Retina (tissue), 1 donor: ENCODE measurements at places on chromosomes 16 and 17.
A peak's percentile ranks its signal among the peaks of the same experiment; 100 is the strongest.

DNA sequence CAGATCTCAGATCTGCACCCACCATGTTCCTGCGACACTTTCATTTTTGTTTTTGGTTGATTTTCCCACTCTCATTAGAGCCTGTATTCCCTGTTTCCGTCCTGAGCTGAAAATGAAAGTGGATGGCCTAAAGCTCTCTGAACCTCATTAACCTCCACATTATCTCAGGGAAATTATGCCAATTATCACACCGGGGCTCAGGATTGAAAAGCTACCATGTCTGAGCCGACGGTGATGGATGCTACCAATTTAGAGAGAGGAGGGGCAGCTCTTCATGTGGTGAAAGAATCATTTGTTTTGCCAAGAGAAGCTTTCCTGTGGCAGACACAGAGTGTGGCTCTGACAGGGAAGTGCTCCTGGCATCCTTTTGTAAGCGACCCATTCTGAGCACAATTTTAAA, 410.4 kb upstream of the CDH11 start:
- peak; percentile 67 for DNase-seq

DNA sequence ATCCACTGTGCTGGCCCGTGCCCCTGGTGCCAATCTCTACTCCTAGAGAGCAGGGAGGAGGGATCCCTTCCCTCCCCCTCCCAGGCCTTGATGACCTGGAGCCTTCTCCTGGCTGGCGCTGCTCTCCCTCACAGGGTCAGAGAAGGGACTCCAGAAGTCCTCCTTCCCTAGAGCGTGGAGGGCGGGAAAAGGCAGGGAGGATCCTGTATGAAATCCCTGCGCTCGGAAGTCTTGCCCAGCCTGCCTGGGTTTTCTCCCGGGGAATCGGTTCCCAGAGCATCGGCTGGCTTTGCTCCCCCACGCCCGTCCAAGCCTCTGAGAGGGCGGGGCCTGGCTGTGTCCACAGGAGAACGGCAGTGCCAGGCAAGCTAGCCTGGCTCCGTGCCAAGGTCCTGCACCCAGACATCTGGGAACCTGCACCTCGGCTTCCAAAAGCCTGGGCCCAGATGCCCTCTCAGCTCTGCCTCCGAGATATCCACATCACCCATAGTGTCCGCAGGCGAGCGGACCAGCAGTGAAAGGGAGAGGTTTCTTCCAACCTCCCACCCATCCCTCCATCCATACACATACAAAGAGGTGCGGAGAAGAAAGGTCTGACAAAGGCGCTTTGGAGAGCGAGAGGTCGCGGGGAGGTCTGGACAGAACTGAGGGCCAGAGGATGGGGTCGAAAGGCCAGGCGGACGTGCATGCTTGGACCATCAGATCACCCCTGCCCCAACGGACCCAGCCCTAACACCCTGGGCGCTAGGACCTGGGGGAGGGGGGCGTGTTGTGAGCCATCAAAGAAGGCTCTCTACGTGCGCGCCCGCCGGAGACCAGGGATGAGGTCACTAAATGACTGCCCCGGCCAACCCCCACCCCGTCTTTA, 1.1 kb downstream of the MPP2 start:
- DNase-seq, result peak; percentile 93

GRCh38 chr17:80529104-80529903, 15.3 kb upstream of the RPTOR start:
- peak; percentile 30 for DNase-seq

- no peak for DNase-seq
Measured at GRCh38 chr16:62135446-62135845, 99.2 kb upstream of the CDH8 start.

DNA sequence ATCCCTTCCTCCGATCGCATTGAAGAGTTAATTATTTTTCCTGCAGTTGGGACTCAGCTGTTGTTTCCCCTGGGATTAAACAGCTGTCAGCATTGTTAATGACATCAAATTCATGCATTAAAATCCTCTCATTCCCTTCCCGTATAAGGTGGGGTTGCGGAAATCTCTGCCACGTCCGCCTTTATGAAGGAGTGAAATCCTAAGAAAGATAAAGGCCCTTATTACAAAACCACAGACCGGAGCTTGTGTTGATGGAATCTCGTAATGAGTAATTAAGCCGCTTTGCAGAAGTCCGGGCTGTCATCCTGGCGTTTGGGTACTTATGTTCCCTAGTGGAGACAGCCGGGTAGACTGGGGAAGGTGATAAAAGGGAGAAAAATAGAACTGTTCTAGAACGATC, 627.6 kb downstream of the MAF start:
- DNase-seq, result peak; percentile 65

DNA sequence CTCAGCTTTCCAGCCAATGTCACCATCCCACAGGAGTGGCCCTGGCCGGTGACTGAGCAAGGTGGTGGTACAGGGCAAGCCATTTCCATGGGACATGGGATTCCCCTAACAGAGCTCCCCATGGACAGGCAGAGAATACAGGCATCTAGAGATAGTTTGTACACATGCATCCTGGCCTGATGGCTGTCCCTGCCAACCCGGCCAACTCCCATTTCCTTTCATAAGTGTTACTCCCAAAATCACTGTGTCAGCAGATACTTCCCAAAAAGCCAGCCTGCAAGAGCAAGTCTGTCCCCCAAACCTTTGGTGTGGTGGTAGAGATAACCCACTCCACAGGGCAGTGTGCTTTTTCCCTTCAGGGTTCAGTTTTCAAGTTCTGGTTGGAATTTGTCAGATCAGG, 32.4 kb upstream of the SLC47A1 start:
- DNase-seq, result no peak

DNA sequence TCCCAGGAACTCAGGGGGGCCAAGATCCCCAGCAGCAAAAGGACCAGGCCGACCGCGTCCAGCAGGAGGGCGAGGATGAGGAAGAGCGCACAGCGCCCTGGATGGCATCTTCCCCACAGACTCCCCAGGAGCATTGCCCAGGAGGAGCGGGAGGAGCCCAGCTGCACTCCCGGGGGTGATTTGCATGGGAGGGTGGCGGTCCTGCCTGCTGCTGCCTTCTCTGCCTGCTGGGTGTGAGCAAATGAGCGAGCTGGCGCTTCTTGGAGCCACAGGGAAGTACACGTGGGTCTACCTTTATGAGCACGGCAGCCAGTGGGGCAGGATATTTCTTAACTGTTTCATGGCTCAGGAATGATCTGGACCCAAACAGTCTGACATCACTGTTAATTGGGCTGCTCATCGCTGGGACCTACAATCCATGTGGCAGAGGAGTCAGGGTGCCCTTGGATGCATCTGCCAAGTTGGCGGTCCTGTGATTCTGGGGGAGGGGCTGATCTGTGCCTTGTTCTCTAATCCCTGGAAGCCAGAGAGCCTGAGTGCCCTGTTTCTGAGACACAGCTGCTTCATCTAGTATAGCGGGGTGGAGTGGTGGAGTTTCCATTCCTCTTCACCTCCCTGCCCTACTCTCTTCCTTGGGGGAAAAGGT, at the start of gene TMEM238L:
Gene TMEM238L (minus strand): TSS at position 270 of the 646 bp plus-strand sequence. CDS start 136 bp downstream, at position 134.
- DNase-seq, result no peak

GRCh38 chr16:50354629-50355456, 13.9 kb downstream of the BRD7 start:
- DNase-seq, result no peak

- DNase-seq, result peak; percentile 77
Measured at GRCh38 chr17:61451538-61452300, 503 bp upstream of the TBX4 start.

DNA sequence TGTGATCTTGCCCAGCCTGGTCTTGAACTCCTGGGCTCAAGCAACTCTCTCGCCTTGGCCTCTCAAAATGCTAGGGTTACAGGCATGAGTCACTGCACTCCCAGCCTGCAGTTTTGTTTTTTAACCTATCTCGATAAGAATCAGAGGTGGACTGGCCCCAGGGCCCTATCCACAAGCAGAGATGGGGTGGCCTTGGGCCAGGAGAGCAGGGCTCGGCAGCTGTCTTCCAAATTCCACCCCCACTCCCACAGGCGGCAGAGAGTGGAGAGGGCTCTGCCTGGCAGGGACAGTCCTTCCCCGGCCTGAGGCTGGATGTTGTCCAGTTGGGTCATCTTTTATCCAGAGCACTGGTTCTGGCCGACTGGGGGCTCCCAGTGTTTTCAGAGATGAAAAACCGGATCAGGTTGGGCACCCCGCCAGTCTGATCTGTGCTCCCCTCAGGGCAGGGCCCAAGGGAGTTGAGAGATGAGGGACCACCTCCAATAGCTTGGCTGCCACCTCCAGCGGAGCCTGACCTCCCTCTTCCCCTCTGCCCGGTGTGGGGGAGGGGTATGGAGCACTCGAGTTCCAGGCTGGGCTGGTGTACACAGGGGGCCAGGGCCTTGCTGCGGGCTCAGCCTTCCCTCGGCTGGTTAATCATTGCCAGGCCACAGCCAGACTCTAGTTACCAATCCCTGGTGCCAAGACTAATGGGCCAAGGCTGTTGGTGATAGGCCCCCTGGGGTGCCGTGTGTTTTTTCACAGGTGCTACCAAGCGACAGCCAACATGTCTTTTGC, 30.3 kb upstream of the MYO15B start:
- no peak for DNase-seq

GRCh38 chr17:39621523-39622379, 5.0 kb upstream of the PPP1R1B start:
- DNase-seq, result peak; percentile 96

DNA sequence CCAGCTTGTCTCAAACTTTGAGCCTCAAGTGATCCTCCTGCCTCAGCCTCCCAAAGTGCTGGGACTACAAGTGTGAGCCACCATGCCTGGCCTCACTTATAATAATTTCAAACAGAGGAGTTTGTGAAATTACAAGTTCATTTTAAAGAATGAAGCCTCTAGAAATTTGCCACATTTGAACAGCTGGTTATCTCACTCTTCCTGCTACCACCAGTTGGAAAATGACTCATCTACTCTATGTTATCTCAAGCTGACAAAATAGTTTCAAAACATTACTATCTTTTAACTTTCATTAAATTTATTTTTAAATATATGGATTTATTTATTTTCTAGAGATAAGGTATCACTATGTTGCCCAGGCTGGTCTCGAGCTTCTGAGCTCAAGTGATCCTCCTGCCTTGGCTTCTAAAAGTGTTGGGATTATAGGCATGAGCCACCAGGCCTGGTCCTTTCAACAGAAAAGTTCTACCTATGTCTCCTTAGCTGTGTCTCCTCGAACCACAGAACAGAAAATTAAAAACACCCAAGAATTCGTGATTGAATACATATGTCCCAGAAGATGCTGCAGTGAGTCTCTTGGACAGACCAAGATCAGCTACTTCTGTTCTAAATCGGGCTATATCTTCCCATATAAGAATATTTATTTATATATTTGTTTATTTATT, 47.6 kb downstream of the MYH13 start:
- DNase-seq, result no peak

GRCh38 chr16:1519831-1520230, 13.6 kb upstream of the TMEM204 start:
- DNase-seq, result no peak

DNA sequence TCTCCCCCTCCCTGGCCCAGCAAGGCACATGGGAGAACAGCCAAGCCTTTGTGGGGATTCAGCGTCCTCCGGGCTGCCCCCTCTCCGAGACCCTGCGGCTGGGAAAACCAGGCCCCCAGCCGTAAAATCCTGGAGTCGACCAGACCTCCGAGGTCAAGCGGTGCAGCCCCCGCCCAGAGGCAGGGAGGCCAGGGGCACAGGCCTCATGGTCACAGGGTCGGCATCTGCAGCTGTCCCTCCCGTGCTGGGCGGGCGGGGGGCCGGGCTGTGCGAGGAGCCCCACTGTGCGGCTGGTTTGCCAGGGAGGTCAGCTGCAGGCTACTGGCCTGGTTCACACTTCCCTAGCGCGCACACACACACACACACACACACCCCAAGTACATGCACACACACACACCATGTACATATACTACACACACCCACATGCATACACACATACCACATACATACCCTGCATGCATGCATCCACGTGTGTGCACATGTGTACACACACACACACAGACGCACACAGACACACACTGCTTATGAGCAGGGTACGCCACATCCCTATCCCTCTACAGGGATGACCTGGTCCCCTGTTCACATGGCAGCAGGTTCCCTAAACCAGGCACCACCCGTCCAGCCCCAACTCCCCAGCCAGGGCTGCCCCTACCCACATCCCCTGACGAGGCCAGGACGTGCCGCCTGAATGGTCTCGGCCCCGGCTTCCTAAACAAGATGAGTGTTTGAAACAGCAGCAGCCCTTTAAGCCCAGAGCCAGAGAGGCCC, 108.9 kb upstream of the CIBAR2 start:
- peak; percentile 88 for DNase-seq

DNA sequence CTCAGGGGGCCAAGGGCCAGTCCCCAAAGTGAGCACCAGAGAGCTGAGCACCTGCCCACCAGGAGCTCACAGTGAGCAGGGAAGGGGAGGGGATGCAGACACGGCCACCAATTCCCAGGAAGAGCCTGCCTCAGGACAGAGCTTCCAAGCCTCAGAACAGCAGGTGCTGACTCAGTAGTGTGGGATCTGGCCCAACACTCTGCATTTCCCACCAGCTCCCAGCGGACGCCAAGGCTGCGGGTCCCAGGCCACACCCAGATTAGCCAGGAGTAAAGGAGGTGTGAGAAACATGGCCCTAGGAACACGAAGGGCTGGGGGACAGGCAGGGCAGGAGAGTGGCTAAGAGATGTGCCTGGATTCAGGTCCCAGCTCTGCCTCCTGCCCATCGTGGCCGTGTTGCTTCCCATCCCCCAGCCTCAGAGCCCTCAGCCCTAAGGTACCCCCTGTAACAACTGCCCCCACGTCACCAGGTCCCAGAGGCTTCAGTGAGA, 28.4 kb upstream of the EIF1 start:
- no peak for DNase-seq

DNA sequence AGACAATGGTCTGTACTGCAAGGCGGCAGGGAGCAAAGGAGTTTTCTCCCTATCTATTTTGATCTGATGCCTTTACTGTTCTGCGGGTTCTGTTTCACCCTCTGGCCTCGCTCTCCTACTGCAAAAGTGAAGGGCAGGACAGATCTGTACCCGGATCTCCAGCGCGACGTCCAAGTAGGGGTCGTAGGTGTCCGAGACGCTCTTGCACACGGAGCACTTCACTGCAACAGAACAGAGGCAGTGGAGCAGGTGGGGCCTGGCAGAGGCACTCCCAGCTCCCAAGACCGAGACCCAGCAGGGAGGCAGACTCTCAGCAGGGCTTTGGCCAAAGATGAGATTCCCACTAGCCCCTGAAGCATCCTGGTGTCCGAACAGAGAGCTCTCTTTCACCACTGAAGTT, 19.8 kb downstream of the USP36 start:
- DNase-seq, result no peak

DNA sequence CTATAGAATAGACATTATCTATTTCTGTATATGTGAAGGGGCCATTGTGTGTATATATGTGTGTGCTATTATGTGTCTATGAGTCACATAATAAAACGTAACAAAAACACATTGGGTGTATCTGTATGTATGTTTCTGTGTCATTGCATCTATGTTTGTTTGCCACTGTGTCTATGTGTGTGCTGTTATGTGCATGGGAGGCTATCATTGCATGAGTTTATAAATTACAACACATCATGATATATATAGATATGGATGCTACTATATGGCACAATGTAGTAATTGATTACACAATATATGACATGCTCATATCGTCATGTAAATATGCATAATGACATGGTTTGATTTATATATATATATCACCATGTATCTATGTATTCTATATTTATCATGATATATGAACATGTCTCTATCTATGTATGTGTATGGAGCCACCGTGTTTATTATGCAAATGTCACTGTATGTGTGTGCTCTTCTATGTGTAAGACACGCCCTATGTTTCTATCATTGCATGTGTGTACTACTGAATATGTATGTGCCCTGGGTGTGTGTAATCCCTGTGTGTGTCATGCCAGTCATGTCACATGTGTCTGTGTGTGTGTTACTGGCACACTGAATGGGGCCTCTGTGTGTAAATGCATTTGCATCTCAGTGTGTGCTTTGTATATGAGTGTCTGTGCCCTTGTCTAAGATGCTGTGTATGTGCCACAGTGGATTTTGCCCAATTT, 1.4 kb upstream of the TSPOAP1 start:
- DNase-seq, result no peak

GRCh38 chr16:83458612-83459011, 349.2 kb upstream of the HSBP1 start:
- no peak for DNase-seq
